IPS DF 6.9 (cell line): ENCODE measurements at places on chromosomes 16 and 17.

GRCh38 chr17:72306037-72306436 lies 185.2 kb downstream of the SOX9 start:
- no peak for DNase-seq

- no peak for DNase-seq
These were observed 236.6 kb upstream of the MYOCD start for GRCh38 chr17:12429116-12429515.

DNA sequence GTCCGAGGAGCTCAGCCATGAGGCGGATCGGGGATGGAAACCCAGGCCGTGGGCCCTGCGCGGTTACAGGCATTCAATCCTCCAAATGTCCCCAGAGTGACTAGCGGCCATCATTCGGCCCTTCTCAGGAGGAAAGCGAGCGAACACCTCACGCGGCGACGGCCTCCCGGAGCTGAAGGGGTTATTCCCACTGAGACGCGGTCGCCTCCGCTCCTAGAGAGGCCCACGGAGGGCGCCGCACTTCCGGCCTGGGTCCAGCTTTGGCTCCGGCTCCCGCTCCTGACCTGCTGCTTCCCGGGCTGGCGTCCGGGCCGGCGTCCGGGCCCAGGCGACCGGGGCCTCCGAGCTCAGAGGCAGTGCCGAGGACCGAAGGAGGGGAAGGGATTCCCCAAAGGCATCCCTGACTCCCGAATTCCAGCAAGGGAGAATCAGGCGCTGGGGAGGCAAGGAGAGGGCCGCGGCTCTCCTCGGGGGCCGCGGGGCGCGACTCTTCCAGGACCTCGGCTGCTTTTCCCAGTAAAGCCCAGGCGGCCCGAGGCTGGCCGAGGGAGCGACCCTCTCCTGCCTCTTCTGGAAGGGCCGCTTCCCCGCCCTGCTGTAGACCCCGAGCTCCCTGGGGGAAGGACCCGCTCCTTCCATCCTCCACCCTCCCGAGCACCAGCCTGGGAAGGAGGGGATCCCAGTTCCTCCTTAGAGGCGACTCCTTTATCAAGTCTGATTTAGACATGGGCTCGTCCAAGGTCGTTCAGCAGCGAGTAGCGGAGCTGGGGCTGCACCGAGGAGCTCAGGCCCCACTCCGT lies 18.6 kb upstream of the ZNF629 start:
- no peak for DNase-seq

DNA sequence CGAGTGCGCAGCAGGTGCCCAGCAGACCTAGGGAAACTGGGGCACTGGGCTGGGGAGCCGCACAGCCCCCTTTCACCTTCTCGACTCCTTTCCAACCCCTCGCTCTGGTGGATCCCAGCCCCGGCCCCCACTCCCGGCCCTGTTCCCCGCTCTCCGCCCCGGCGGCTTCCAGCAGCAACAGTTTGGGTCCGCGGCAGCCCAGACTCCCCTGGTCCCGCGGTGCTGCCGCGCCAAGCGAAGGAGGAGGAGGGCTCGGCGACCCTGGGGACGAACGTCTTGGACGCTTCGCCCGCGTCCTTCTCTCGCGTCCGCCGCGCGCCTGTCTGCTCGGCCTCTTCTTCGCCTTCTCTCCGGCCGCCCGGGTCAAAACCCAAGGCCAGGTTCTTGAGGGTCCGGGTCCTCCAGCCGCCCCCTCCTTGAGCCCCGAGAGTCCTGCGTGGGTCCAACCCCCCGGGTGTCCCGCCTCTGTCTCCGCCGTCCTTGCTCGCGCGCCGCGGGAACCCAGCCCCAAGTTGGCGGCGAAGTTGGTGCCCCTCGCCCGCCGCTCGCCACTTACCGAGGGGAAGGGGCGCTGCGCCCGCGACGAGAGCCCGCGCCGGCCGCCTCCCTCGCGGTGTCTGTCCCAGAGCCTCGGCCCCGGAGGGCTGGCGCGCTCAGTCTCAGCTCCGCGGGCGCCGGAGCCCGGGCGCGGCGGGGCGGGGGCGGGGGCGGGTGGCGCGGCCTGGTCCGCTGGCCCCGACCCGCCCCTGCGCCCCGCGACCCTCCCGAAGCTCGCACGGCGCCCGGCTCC lies 1.4 kb upstream of the GRIN2C start:
- DNase-seq: no peak

DNA sequence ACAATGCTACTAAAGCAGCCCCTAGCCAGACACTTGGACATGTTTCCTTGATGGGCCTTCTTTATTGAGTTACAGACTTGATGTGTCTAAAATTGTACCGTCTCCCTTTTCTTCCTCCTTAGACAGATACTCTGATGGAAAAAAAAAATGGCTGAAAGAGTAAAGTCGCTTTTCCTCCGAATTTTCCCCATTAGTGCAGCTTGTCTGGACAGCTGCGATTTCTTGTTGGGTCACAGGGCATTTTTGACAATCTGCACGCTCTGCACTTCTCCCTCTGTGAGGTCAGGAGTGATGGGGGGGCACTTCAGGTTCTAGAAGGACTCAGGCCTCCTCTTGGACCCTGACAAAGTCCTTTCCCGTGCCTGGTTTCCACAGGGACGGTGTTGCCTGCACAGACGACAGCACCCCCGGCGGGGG lies 968 bp upstream of the PRKAR1A start:
- no peak for DNase-seq

DNA sequence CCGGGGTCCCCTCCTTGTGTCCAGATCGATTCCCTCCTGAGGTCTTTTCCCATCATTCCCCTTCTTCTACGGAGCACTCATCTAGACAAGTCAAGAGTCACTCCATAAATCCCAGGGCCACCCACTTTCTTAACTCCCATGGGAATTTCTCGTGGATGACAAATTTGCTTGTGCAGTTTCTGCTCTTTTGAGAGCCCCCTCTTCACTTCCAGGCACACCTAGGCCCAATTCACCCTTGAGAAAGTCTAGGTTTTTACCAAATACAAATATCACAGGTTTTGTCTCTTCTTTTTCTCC lies 522 bp upstream of the POLDIP2 start:
- DNase-seq: no peak

- no peak for DNase-seq
These were observed 8.0 kb downstream of the SEZ6 start for GRCh38 chr17:28997806-28998205.

GRCh38 chr16:26087091-26087490 lies 395.3 kb downstream of the HS3ST4 start:
- no peak for DNase-seq

DNA sequence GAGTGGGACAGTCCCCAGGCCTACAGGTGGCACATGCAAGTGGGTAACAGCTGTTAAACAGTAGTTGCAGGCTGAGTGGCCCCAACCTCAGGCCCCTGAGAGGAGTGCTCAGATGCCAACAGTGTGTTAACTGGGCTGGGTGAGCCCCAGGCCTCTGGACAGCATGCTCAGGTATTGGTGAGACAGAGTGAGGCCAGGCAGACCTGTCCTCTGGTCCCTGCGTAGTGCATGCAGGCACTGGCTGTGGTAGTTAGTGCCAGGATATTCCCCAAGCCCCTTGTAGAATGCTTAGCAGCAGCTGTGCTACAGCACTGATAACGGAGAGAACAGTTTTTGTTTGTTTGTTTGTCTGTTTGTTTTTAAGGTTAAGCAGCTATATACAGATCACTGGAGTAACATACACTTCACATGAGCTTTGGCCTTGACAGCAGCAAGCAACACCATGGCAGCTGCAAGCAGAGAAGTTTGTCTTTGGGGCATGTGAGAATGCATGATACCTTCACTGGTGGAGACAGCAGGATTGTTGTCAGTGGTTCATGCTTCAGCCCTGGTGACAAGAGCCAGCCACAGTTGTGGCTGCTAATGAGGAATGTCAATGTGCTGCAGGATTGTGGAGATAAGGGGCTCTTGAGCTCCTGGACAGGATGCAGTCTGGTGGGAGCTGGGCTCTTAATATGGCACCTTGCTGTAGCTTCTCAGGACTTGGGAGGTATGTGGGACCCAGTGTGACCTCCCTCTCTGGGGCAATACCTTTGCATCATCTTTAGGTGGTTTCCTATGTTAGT lies 614.4 kb downstream of the CDH11 start:
- DNase-seq: no peak

DNA sequence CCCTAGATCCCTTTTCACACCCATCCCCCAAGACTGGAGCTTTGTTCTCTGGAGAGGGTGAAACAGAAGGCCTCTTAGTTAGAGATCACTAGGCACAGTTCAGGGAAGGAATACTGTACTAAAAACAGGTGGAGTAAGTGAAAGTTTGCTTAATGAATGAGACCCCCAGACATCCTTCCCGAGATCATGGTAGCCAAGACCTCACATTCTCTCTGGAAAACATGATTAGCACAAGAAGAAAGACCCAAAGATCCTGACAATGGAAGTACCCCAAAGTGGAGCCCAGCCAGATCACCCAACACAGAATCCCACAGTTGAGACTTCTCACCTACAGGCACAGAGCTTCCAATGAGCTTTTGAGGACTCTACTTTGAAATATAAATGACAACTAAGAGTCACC lies 3.4 kb upstream of the CMTM4 start:
- no peak for DNase-seq

- no peak for DNase-seq
These were observed 55.9 kb upstream of the CLEC18B start for GRCh38 chr16:74477226-74477625.

DNA sequence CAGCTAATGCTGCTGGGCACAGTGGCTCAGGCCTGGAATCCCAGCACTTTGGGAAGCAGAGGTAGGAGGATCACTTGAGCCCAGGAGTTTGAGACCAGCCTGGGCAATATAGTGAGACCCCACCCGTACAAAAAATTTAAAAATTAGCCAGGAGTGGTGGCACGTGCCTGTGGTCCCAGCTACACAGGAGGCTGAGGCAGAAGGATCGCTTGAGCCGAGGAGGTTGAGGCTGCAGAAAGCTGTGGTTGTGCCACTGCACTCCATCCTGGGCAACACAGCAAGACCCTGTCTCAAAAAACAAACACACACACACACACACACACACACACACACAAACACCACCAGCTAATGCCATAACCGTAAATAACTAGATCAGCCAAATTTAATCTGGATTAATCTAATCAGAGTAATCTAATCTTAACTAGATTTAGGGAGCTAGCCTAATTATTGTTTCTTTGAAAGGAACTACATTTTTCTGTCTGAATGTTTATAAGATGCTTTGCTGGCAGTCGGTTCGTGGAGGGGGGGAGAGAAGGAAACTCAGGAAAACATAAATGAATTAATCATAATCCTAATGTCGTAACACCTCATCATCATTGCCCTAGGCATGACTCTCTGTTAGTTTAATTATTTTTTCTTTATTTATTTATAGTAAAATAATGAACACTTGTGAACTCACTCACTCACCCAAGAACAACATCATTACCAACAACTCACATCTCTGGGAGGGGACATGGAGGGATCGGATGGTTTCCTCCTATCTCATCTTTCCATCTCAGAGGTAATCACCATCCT lies 12.5 kb upstream of the RBBP6 start:
- no peak for DNase-seq

GRCh38 chr17:53463363-53463762 lies 359.4 kb upstream of the KIF2B start:
- DNase-seq: no peak

DNA sequence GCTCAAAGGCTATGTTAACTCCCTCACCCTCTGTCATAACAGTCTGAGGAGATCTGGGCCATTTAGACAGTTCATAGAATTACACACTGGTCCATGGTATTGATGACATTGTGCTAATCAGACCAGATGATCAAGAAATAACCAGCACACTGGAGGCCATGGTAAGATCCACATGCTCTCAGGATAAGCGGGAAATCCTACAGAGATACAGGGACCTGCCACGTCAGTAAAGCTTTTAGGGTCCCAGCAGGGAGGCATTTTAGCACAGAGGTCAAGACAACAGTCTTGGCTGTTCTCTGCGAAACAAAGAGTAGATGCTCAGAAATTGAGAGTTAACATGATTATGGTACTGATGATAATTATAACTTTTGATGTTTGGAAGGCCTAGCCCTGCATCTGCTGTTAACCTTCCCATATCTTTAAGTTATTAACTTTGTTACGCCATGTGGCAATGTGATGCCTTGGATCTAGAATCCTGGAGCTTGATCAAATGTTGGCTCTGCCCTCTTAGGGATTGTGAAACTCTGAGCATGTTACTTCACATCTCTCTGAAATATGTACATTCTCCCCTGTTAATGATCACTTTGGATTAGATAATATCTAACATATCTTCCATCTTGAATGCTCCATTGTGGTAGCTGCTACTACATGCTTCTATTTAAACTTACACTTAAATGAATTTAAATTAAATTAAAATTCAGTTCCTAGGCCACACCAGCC lies 172.0 kb upstream of the SOX9 start:
- no peak for DNase-seq

DNA sequence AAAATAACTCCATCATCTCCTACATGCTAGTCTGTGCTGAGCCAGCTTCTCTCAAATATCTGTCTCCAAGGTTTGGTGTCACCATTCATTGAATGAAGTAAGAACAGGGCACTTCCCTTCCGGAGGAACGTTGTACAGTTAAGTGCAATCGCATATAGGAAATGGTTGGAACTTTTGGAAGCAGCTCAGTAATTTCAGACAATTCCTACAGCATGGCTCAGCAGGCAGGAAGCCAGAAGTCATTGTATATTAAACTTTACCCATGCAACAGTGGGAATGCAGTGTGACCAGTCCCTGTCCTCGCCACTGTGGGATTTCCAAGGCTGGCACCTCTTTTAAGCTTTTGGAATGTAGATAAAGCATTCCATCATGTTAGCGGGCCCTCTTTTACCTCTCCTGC lies 51.1 kb upstream of the MYH2 start:
- no peak for DNase-seq

- DNase-seq: no peak
These were observed 4.6 kb upstream of the HOXB4 start for GRCh38 chr17:48582750-48583069.

GRCh38 chr17:65143889-65144604 lies 6.9 kb downstream of the RGS9 start:
- no peak for DNase-seq
